Stimulated activated CD8-positive, alpha-beta memory T cell treated with anti-CD3 and anti-CD28 coated beads, Interleukin-2, amount 100 ng/mL, for 48 hours (primary cell): ENCODE measurements at places on chromosomes 2 and 18.

DNA sequence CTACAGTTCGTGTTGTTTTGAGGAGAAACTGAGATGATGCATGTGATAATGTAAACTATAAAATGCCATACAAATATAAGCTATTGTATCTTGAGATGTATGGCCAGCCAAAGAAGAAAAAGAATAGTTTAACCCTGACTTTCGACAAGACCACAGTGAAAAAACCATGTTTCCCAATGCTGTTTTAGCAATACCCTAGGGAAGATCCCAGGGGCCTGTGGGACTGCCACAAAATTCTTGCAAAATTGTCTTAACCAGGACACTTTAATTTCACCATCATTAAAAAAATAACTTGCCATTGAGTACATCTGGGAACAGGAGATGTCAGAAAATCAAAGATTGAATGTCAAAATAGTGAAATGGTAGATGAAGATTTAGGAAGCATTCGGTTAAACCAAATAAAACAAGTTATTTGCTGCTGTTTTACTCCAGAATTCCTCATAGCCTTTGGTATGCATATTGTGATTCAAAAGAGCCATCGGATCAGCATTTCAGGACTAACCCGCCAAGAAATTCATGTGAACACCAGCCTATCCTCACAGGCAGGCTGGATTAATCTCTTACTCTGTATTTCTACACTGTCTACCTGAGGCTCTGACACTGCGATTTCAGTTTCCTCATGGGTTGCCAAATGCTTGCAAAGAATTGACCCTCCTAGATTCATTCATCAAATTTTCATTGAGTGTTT, 49.0 kb upstream of the SP3 start:
- no peak for DNase-seq

GRCh38 chr2:105697781-105698449, 46.8 kb upstream of the NCK2 start:
- no peak for DNase-seq

DNA sequence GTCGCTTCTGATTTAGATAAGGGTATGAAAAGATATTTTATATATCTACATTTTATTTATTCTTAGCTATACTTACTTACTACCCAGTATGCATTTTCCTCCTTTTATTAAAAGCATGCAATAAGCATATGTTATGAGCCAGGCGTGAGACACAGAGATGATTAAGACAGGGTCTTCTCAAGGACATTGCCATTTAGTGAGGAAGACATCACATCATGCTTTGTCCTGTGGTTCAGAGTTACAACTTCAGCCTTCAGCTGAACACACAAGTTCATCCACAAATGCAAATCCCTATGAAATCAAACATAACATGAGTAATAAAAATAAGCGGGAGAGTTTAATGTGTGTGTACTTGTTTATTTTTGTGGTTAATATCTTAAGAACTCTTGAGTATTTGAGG, 30.2 kb downstream of the GRHL1 start:
- DNase-seq = no peak

DNA sequence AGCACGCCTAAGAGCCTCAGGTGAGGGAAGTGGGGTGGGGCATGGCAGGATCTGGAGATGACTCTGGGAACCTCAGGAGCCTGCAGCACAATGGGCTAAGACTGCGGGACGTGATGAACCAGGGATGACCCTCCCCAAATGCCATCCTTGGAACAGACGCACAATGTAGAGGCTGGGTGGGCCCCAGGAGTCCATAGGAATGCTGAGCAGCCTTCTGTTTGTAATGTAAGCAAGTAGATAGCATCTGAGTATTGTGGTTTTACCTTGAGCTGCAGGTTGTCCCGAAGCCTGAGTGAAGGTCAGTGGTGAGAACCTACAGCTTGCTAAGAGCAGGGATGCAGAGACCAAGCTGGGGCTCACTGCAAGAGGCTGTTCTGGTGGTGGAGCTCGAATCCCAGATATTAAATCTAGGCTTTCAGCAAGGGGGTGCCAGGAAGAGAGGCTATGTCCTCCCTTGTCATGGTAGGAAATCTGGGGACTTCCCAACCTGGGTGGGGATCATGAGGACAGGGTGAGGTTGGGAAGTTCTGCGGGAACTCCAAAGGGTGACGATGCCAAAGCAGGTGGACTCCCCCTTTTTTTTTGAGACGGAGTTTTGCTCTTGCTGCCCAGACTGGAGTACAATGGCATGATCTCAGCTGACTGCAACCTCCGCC, 5.8 kb downstream of the SCTR start:
- no peak for DNase-seq

- peak; percentile 38 for DNase-seq
Measured at GRCh38 chr2:190718652-190719526, 70.0 kb downstream of the NAB1 start.

GRCh38 chr18:57569133-57569532, 17.4 kb downstream of the FECH start:
- no peak for DNase-seq
